Type B pancreatic cell (in vitro differentiated cells): ENCODE measurements at places on chromosomes 1 and 21.

- H3K27ac ChIP-seq, result no peak overlapping the region
- H3K27me3 ChIP-seq, result no peaks in the 10 kb centered on the region
- H3K4me3 ChIP-seq, result no peak overlapping the region
- H3K36me3 ChIP-seq, result no peaks in the 10 kb centered on the region
- no peak for DNase-seq
These were observed 397.2 kb downstream of the NEGR1 start for GRCh38 chr1:71885171-71885570.

DNA sequence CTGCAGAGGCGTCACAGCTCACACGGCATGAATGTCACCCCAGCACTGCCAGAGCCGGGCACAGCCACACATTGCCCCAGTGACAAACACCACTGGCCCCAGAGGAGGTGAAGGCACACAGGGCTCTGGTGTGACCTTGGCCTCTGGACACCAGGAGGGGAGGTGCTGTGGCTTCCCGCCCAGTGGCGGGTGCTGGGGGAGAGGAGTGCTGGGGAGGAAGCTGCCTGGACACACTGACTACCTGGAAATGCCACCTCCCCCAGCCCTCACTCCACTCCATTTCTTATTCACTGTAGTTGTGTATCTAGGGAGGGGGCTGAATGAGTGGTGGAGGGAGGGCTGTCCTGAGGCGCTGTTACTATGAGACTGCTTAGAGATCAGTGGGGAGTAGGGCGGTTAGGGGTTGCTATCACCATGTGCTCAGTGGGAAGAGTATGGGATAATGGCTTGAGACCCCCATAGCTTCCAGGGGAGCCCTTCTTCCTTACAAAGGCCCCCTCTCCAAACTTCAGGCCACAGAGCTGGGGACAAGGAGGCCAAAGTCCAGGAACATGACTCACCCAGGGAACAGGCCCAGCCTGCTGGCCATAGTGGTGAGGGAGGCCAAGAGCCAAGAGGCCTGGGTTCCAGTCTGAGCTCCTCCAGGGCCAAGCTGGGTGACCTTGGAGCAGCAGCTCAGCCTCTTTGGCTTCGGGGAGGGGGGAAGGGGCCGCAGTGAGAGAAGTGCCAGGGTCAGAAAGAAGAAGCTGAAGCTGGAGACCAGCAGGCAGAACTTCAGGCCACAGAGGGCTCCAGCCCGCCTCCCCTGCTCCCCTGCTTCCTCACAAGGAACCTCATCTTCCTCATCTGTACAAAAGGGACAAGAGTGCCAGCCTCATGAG lies 40.1 kb downstream of the AHDC1 start:
- DNase-seq, result no peak
- H3K4me1 ChIP-seq, result peaks cover 85% of the 10 kb centered on the region
- peak overlapping the region; percentile 87 for H3K27ac ChIP-seq
- no peaks in the 10 kb centered on the region for H3K36me3 ChIP-seq

- no peak overlapping the region for H3K27ac ChIP-seq
- peaks cover 54% of the 10 kb centered on the region for H3K4me1 ChIP-seq
- no peak overlapping the region for H3K4me3 ChIP-seq
- DNase-seq, result no peak
These were observed 126.2 kb downstream of the LACTBL1 start for GRCh38 chr1:22846458-22846857.

GRCh38 chr1:209505044-209505443 lies 78.5 kb upstream of the CAMK1G start:
- H3K36me3 ChIP-seq, result no peaks in the 10 kb centered on the region
- peaks cover 7% of the 10 kb centered on the region for H3K27me3 ChIP-seq
- DNase-seq, result no peak

- H3K27me3 ChIP-seq, result no peaks in the 10 kb centered on the region
- H3K4me1 ChIP-seq, result no peaks in the 10 kb centered on the region
- H3K27ac ChIP-seq, result no peak overlapping the region
- H3K4me3 ChIP-seq, result no peak overlapping the region
- no peak for DNase-seq
These were observed 3.9 kb upstream of the FLG start for GRCh38 chr1:152328801-152329391.
